ENCODE measurements at places on chromosomes 7 and 10.

GRCh38 chr10:14592566-14592965 is 182.1 kb downstream of the FAM107B start:
- no peak for DNase-seq

DNA sequence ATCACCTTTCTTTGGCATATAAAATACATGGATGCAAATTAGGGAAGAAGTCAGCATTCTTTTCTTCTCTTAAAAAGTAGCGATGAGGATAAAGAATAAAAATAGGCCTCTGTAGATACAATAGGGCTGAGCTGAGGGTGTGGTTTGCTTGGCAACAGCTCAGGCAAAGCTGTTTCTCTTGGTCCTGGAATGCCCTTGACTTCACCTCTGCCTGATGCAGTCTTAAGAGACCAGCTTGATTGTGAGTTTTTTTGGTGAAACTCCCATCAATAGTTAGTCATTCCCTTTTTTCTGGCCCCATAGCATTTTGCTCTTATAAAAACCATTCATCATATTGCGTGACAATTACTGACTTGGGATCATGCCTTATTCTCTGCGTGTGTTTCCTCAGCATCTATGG is 42.1 kb upstream of the MKLN1 start:
- DNase-seq, result no peak

GRCh38 chr7:50508471-50508943 is 56.7 kb downstream of the DDC start:
- no peak for DNase-seq

DNA sequence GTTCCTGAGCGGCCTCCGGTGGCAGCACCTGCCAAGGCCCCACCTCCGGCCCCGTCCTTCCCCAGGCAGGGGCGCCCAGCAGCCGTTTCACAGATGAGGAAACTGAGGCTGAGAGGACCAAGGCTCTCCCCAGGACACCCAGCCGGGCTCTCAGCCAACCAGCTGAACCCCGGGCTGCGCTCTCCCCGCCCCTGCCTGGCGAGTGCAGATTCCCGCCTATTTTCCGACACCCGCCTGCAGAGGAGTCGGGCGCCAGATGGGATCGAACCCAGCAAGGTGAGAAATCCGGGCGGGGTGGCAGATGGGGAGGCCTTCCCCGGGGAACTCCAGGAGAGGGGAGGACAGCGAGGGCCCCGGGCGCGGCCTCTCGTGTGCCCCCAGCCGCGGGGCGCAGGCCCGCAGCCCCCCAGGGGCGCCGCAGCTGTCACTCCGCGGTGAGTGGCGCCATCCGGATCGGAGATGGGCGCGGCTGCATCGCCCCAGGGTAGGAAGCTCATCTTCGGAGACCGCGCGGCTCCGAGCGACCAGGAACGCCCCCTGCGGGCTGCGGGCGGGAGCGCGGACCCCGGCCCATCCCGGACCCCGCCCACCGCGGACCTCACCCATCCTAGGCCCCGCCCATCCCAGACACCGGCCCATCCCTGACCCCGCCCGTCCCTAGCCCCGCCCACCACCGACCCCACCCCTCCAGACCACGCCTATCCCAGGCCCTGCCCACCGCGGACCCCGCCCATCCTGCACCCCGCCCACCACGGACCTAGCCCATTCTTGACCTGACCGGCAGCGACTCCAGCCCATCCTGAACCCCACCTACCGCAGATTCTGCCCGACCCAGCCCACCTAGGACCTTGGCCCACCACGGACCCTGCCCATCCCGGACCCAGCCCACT is 90.3 kb downstream of the MICALL2 start:
- peak; percentile 2 for DNase-seq

GRCh38 chr7:7773334-7774309 is 55.2 kb upstream of the RPA3 start:
- no peak for DNase-seq

- no peak for DNase-seq
These were observed 113.2 kb upstream of the GPR26 start for GRCh38 chr10:123552760-123553554.

DNA sequence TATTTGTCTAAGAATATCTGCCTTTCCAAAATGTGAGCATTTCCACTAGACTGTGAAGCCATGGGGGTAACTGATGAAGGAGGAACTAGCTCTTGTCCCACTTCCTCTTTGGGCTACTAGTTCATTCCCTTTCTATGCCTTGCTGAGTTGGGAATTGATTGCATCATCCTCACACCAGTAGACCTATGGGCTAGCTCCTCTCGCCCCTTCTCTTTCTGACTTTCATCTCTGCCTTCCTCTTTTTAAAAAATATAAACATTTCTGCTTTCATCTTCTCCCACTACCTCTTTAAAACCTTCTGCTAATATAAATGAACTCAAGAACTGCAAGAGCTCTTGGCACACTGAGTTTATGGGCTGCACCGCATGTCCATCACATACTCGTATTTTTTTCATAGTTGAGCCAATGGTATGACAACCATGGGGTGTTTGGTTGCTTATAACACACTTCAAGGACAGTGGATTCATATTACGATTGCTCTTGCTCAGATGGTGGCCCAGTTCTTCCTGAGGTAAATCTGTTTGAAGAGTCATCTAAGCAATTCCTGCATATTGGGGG is 182.0 kb downstream of the REEP3 start:
- DNase-seq, result no peak
